ACHN (cell line): ENCODE measurements at places on chromosomes 5 and 9.

GRCh38 chr9:89744730-89745129 lies 139.9 kb downstream of the GADD45G start:
- no peak for DNase-seq

- no peak for DNase-seq
Measured at GRCh38 chr9:123867034-123867433, 62.9 kb downstream of the DENND1A start.

- DNase-seq, result no peak
Measured at GRCh38 chr9:112503170-112503569, 16.5 kb downstream of the KIAA1958 start.

- peak; percentile 27 for DNase-seq
Measured at GRCh38 chr9:2230362-2230761, 215.2 kb downstream of the SMARCA2 start.

DNA sequence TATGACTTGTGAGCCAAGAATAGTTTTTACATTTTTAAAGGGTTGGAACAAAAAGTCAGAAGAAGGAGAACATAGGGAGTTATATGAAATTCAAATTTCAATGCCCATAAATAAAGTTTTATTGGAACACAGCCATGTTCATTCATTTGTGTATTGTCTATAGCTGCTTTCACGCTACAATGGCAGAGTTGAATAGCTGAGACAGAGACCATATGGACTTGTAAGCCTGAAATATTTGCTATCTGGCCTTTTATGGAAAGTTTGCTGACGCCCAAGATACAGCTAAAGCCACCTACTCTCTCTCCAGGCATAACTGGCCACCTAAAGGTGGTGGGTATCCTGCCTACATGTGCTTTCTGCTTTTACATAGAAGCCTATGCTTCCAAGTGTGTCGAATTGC lies 10.9 kb downstream of the DAB2IP start:
- no peak for DNase-seq

DNA sequence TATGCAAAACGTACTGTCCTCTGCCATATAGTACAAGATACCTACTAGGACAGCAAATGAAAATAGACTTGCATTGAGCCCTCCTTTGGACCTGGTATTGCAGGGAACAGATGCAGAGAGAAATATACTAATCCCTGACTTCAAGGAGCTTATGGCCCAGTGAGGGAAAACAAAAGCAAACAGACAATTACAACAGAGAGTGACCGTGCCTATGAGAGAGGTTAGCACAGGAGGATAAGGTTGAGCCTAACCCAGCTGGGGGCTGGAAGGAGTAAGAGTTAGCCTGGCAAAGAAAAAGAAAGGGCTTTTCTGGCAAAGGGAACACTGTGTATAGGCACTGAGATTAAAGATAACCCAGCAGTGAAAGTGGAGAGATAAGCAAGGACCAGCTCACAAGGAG lies 5.5 kb downstream of the CDC26 start:
- no peak for DNase-seq

DNA sequence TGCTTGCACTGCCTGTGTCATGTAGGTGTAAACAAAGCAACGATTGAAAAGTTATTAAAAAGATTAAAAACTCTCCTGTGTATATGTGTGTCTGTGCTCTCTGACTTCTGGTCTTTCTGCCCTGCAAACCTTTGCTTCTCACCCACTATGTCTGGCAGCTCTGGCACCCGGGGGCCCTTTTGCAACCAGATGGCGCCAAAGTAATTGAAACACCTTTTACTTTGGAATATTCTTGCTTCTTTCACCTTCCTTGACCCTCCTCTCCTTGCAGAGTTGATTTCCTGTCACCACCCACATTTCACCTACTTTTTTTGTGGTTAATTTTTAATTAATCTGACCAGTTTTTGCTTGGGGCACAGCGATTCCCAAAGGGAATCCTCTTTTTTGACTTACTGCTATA lies 275.5 kb downstream of the ARHGEF28 start:
- peak; percentile 40 for DNase-seq

GRCh38 chr9:114827641-114828302 lies 21.9 kb upstream of the TNFSF15 start:
- no peak for DNase-seq

- peak; percentile 92 for DNase-seq
Measured at GRCh38 chr9:6566409-6567139, 79.0 kb downstream of the GLDC start.

DNA sequence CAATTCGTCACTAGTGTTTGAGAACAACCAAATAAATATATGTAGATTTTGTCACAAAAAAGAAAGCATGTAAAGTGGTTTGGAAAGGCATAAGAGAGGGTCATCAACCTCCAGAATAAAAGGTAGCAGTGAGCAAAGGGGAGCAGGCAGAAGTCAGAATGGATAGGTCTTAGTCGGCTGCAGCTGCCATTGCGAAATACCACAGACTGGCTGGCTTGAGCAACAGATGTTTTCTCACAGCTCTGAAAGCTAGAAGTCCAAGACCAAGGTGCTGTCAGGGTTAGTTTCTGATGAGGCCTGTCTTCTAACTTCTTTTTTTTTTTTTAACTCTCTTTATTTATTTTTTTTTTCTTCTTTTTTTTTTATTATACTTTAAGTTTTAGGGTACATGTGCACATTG lies 208.1 kb upstream of the PIK3R1 start:
- DNase-seq, result no peak

DNA sequence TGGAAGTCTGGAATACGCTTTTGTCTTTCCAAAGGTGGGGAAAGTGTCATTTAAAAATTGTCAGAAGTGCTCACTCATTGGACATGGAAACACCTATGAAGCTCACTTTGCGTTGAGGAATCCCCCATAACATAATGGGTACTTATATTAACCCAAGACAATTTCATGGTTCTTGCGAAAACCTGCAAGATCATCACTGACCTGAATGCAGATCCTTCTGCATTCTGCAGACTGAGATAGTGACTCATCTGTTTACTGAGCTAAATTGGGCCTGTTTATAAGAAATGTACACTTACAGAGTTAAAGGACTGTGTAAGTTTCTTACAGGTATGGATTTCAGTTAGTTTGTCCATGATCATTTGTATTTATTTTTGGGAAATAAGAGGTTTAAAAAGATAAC lies 153.0 kb downstream of the HMHB1 start:
- no peak for DNase-seq
